ENCODE measurements at places on chromosomes 4 and X. TPM values are rescaled to one million over a fixed set of nuclear protein-coding genes. Genes with fewer than 3 reads are reported as not detected.

TAB3 gene
- 15.4 TPM for total RNA-seq

SLC49A3 gene
- not detected for total RNA-seq

ZRSR2 gene
- total RNA-seq = 5.3 TPM

P2RY4 gene
- not detected for total RNA-seq

GLRA3 gene
- 0.09 TPM for total RNA-seq

GABRQ gene
- total RNA-seq = 0.06 TPM

POU4F2 gene
- not detected for total RNA-seq

MAGED4 gene
- total RNA-seq = 2.7 TPM

SLC25A5 gene
- total RNA-seq = 806 TPM

PABPC5 gene
- total RNA-seq = not detected

STBD1 gene
- total RNA-seq = 3.3 TPM

CLIC2 gene
- 8.1 TPM for total RNA-seq

HSFX1 gene
- 0.20 TPM for total RNA-seq

APLN gene
- total RNA-seq = 9.8 TPM

GABRG1 gene
- 0.92 TPM for total RNA-seq

EGFL6 gene
- total RNA-seq = not detected

NPY2R gene
- not detected for total RNA-seq

MAGEC3 gene
- total RNA-seq = not detected

MAOA gene
- 18.2 TPM for total RNA-seq

PRKG2 gene
- total RNA-seq = 3.3 TPM

ITIH6 gene
- total RNA-seq = 0.02 TPM

FGF5 gene
- not detected for total RNA-seq

ATP8A1 gene
- 7.9 TPM for total RNA-seq

H2BW2 gene
- total RNA-seq = not detected

PCDH10 gene
- total RNA-seq = not detected

SUV39H1 gene
- total RNA-seq = 9.5 TPM

RNF212 gene
- 13.3 TPM for total RNA-seq

CFAP47 gene
- 0.15 TPM for total RNA-seq

HSFX3 gene
- not detected for total RNA-seq

CENPVL2 gene
- total RNA-seq = not detected

QRFPR gene
- total RNA-seq = not detected

ZNF280C gene
- 34.2 TPM for total RNA-seq

GRID2 gene
- not detected for total RNA-seq

RHOH gene
- 7.3 TPM for total RNA-seq

C4orf36 gene
- 0.20 TPM for total RNA-seq

GPRIN3 gene
- 36.5 TPM for total RNA-seq

STARD8 gene
- 0.72 TPM for total RNA-seq

ADH6 gene
- total RNA-seq = not detected

ADH1B gene
- not detected for total RNA-seq

GLRB gene
- 14.7 TPM for total RNA-seq

RGN gene
- not detected for total RNA-seq

MAGEA8 gene
- not detected for total RNA-seq

IQCM gene
- 0.52 TPM for total RNA-seq

GAGE2A gene
- total RNA-seq = not detected

CT45A5 gene
- total RNA-seq = not detected

UGT2B11 gene
- total RNA-seq = not detected

DGKK gene
- not detected for total RNA-seq

HPGD gene
- 1.1 TPM for total RNA-seq

SLC38A5 gene
- 43.8 TPM for total RNA-seq

RBMX gene
- 325 TPM for total RNA-seq

CTBP1 gene
- total RNA-seq = 135 TPM

AMOT gene
- 0.98 TPM for total RNA-seq

SORBS2 gene
- 23.8 TPM for total RNA-seq
